ENCODE measurements at places on chromosomes 7 and 10.

DNA sequence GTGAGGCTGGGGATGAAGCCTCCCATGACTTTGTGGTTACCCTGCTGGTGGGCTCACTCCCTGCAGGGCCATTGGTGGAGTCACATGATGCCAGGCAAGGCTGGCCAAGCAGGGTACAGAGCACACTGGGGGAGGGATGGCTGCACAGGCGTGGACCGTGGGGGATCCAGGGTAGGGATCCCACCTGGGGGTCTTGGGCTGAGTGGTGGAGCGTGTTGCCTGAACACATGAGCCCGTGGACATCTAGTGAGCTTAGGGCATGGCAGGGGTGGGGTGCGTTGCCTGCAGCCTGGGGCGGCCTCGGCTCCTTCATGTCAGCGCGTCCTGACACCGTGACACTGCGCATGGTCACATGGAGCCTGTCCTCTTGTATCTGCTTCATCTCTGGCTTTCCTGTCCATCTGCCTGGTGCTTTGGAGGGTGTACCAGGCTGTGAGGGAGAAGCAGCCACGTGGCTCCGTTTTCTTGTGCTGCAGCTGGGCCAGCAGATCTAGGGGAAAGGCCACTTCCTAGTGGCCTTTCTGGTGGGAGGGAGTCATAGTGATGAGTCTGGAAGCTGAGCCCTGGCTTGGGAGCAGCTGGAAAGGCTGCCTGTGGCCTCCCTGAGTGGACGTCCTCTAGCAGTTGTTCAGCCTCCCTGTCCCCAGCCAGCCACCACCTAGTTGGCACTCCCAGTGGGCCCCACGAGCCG lies 96.2 kb downstream of the LHPP start:
- DNase-seq, result no peak

- DNase-seq, result no peak
Measured at GRCh38 chr10:115818012-115818411, 455.0 kb downstream of the GFRA1 start.

GRCh38 chr10:124632064-124632531 lies 112.1 kb downstream of the FAM53B start:
- DNase-seq, result no peak

DNA sequence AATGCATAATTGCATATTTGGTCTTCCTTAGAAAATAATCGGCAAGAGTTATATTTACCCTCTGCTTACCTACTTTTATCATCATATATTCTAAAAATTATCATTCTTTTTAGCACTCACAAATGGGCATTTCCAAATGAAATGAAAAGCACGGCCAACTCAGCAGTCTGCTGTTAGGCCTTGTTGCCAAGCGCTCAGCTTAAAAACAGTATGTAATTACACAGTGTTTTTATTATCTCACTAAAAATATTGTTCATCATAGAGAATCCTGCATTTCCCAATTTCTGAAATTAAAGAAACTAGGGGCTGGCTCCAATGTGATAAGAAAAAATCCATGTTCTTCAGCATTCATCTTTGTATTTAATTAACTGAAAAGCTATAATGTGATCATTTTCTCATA lies 391.7 kb upstream of the ADARB2 start:
- no peak for DNase-seq

DNA sequence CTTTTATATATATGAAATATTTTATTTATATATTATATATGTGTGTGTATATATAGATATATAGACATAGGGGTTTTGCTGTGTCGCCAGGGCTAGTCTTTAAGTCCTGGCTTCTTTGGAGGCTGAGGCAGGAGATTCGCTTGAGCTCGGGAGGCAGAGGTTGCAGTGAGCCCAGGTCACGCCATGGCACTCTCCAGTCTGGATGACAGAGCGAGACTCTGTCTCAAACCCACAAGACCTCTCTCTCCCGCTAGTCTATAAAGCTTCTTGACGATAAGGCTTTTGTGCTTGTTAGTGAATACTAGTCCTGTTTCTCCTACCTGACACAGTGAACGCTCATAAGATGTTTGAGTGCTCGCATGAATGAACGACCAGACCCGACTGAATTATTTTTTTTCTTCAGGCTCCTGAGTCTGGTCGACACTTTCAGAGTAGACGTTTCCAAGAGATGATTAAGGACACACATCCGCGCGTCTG lies 577 bp upstream of the DDX21 start:
- no peak for DNase-seq

GRCh38 chr10:86305521-86305920 lies 61.1 kb downstream of the GRID1 start:
- DNase-seq, result no peak

DNA sequence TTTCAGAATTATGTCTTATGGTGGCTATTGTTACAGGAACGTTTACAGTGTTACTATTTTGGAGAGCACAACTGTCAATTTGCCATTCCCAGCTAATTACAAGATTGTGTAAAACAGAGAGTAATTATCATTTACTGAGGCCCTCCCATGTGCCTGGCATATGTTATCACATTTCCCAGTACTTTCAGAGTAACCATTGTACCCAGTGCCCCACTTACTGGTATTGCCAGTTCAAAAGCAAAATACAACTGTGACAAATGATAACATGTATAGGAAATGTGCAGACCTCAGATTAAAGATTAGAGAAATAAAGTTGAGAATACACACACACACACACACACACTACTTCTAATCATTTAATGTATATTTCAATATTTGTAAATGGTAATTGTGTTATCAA lies 572.5 kb downstream of the POM121L12 start:
- DNase-seq, result no peak

GRCh38 chr10:86711513-86712316 lies 43.4 kb downstream of the LDB3 start:
- no peak for DNase-seq

- DNase-seq, result no peak
Measured at GRCh38 chr10:118689070-118689858, 65.5 kb downstream of the CACUL1 start.

DNA sequence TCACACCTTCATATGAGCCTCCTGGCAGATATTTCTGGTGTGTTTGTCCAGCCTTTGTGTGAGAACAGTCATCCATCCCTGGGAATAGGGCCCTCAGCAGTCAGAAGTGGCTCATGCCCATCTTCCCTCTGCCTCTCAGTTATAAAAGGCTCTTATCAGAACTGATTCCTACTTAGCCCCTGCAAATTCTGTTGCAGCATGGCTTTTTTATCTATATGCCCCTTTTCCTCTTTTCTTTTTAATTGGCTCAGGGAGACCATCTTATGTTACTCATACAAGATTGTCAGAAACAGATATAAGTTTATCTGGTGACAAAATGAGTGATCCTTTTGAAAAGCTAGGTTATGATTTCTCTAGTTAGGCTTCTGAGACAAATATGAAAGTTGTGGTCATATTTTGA lies 194.1 kb downstream of the CREB5 start:
- no peak for DNase-seq

GRCh38 chr7:84811362-84811761 lies 375.5 kb downstream of the SEMA3D start:
- no peak for DNase-seq

GRCh38 chr10:18044976-18045720 lies 93.4 kb downstream of the SLC39A12 start:
- peak; percentile 20 for DNase-seq

DNA sequence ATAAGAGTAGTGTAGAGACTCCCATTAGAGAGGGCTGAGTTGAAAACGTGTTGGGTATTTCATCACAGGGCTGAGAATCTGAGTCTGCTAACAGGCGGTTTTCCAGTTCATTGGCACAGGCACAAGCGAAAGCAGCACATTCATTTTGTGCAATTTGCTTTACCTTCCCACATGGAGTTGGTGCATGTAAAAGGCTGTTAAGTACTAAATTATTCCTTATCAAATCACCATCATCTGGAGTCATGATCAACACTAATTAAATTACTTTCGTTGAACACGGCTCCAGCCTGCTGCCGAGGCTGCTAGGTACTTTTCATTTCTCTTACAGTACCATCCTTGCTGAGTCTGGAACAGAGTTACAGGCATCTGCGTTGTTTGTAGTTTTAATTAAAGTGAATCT lies 43.8 kb downstream of the ETV1 start:
- DNase-seq, result no peak

DNA sequence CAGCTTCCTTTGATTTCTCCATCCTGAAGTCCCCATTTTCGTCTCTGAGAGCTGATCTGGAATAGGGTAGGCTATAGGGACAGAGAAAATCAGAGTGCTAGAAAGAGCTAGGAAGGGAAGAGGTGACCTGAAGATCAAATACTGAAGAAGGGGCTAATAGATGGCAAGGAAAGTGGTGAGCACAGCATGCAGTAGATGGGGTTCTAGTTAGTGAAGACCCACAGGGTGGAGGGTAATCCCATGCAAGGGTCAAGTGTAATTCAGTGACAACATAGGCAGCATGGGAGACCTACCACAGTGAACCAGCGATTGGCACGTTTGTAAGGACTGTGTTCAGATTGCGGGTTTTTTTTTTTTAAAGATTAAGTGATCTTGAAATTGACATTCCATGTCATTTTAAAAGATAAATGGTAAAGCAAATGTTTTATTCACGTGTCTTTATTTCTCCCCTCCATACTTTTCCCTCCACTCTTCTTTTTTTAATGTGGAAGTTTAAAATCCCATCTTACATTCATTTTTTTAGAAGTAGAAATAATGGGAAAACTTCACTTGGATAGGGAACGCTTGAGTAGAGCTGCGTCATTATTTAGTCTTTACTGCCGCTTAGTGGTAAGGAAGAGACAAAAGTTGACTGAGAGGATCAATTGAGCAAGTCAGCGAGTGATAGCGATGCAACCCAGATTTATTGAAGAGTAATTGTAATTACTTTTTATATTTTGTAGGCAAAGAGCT lies 21.0 kb upstream of the ABI1 start:
- peak; percentile 41 for DNase-seq

- DNase-seq, result peak; percentile 21
Measured at GRCh38 chr7:2864999-2865670, 21.0 kb upstream of the GNA12 start.

DNA sequence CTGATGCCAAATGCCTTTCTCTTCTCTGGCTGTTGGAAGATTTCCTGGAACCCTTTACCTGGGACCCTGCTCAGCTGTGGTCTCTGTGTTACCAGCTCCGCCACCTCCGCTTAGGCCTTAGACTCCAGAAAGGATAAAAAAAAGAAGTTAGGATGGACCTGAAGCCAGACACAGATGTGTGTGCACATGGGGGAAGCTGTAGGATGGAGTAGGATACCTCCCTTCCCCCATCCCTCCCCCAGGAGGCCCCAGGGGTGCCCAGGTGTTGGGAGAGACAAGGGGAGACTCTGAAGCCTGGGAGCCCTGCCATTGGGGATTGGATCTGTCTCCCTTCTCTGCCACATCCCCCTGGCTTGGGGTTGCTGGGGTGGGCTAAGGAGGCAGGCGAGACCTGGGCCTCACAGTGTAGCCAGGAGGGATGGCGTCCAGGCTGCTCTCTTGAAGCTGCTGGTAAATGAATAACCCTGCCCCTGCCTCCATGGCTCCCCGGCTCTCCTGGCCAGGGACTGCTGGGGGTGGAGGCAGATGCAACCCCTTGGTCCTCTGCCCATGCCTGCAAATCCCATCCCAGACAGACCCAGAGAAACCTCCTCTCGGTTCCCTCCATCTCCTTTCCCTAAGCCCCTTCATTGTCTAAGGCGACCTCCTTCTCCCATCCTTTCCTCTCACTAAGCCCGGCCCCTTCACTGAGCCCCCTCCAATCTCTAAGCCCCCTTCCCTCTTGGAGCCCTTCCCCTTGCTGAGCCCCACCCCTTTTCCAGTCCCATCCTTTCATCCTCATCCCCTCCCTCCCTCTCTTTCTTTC lies 8.0 kb downstream of the CLDN3 start:
- no peak for DNase-seq

GRCh38 chr10:116827214-116827671 lies 22.1 kb upstream of the ENO4 start:
- DNase-seq, result no peak

GRCh38 chr10:99329554-99330346 lies 594 bp downstream of the CNNM1 start:
- DNase-seq, result no peak

GRCh38 chr10:76882796-76883195 lies 754.8 kb downstream of the KCNMA1 start:
- no peak for DNase-seq

- no peak for DNase-seq
Measured at GRCh38 chr7:7044806-7045205, 137.5 kb upstream of the C1GALT1 start.

- peak; percentile 71 for DNase-seq
Measured at GRCh38 chr7:41027428-41028115, 675.3 kb downstream of the INHBA start.

GRCh38 chr7:133582766-133583523 lies 330.1 kb downstream of the EXOC4 start:
- DNase-seq, result peak; percentile 67

DNA sequence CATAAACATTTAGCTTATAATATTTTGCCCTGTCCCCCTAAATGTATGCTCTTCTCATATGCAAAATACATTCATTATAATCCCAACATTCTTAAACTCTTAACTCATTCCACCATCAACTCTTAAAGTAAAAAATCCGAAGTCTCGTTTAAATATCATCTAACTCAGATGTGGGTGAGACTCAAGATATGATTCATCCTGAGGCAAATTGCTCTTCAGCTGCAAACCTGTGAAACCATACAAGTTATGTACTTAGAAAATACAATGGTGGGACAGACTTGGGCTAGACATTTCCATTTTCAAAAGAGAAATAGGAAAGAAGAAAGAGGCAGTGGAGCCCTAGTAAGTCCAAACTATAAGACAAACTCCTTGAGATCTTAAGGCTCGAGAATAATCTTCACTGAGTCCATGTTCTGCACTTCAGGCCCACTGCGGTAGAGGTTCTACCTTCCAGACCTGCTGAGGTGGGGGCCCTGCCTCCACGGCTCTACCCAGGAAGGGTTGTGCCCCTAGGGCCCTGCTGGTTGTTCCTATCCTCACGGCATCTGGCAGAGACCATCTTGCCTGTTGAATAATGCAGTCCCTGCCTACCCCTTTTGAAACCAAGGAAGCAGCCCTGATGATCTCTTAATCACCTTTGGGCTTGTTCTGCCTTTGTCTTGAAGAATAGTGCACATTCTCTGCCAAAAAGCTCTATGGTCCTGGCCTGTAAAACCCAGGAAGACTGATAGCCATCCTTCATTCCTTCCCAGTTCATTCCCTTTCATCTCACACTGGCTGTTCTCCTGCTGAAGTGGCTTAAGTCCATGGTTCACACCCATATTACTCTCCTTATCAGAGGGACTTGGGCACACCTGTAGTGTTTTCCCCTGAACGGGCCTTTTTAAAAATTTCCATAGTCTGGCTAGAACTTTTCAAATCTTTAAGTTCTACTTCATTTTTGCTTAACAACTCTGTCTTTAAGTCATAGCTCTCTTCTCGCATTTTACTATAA lies 37.3 kb downstream of the INPP5F start:
- no peak for DNase-seq

DNA sequence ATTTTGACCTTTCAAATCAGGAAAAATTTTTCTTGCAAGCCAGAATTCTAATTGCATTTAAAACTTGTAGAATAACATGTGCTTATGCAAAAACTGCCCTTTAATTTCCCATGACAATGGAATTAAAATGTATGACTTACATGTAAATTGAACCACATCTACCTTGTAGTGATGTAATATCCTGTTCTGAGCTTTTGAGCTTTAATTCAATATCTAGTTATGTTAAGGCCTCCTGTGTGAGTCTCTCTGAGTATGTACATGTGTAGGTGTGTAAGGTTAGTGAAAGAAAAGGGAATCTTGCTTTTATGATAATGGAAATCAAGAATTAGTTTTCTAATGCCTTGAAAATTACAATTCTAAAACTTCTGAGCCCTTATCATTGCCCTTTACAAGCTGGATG lies 344.8 kb upstream of the AKR1E2 start:
- DNase-seq, result no peak

GRCh38 chr7:7414791-7415603 lies 120.7 kb downstream of the COL28A1 start:
- DNase-seq, result no peak

- no peak for DNase-seq
Measured at GRCh38 chr7:134182078-134182477, 54.9 kb downstream of the LRGUK start.

GRCh38 chr10:132526676-132527075 lies 10.9 kb upstream of the INPP5A start:
- peak; percentile 79 for DNase-seq
